ENCODE measurements at places on chromosomes 11 and 22. TPM values are rescaled to one million over a fixed set of nuclear protein-coding genes. Genes with fewer than 3 reads are reported as not detected.

The SLC5A1 gene
- total RNA-seq, result not detected

The BATF2 gene
- not detected for total RNA-seq

The P2RY6 gene
- total RNA-seq, result not detected

The GRAMD1B gene
- total RNA-seq, result 10.5 TPM

The PSMC3 gene
- total RNA-seq, result 64.4 TPM

The SLC16A8 gene
- not detected for total RNA-seq

The IL10RA gene
- total RNA-seq, result 404 TPM

The WBP2NL gene
- total RNA-seq, result 2.6 TPM

The ARHGAP32 gene
- total RNA-seq, result 7.8 TPM

Data from T-cell (primary cell).